T-helper 17 cell (primary cell): ENCODE measurements at places on chromosomes 7 and 10.

DNA sequence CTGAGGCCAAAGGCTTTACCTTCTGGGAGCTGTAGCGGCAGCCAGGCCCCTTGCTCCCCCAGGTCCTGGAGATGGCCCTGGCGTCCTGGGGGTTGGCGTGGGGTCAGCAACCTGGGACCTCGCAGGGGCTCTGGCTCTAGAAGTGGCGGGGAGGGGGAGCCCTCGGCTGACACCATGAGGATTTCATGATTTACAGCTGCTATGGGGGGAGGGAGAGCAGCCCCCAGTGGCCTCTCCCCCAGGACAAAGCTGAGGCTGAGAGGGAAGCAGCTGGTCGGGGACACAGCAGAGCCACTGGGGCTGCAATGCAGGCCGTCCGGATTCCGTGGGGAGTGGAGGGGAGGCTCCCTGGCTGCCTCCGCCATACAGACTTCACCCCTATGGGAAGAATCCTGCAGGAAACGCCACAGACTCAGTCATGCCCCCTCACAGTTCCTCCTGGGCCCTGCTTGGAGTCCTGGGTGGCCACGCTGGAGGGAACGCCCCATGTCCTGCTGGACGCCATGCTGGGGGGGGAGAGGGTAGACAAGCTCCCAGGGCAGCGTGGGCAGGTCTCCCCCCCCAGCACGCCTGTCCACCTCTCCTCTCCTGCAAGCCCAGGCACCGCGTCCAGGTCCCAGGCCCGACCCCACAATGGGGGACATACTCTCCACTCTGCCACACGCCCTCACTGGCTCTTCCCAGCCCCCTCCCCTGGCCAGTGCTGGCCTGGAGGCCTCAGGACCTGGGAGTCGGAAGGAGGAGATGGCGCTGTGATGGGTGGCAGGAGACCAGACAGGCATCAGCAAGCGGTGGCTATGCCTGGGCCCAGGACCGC is 243.6 kb downstream of the ELFN1 start:
- H3K4me3 ChIP-seq, result no peak overlapping the region
- DNase-seq, result no peak
- H3K27ac ChIP-seq, result no peak overlapping the region
- peaks cover 2% of the 10 kb centered on the region for H3K36me3 ChIP-seq

DNA sequence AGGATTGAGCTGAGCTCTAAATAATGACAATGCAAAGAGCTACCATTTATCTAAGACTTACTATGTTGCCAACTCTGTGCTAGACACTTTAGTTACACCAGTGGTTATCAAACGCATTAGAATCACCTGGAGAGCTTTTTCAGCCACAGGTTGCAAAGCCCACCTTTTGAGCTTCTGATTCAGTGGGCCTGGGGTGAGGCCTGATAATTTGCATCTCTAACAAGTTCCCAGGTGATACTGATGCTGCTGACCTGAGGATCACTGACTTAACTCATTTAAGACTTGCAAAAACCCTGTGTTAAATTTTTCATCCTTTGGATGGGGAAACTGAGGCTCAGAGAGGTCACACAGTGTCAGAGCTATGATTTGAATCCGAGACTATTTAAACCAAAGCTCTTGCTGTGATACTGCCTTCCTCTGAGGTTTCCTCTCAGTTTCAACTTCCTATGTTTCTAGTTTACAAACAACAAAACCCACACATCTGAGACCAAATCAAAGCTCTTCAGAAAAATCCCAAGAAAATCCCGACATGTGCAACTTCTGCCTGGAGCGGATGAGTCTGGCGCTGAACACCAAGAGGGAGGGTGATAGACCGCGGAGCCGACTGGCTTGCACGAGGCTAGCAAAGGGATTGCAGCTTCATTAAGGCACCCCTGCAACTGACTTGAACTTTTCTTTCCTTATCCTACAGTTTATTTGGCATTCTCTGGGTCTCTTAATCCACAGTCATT is 124.9 kb downstream of the CYP26A1 start:
- H3K27me3 ChIP-seq, result peaks cover 36% of the 10 kb centered on the region
- peaks cover 7% of the 10 kb centered on the region for H3K4me1 ChIP-seq
- H3K27ac ChIP-seq, result no peak overlapping the region
- no peak for DNase-seq
- H3K36me3 ChIP-seq, result no peaks in the 10 kb centered on the region
- H3K4me3 ChIP-seq, result peak overlapping the region; percentile 36

GRCh38 chr7:99386584-99387238 is 12.2 kb downstream of the ARPC1B start:
- H3K4me3 ChIP-seq, result no peak overlapping the region
- no peaks in the 10 kb centered on the region for H3K36me3 ChIP-seq
- no peak for DNase-seq
- peak overlapping the region; percentile 79 for H3K27ac ChIP-seq
- H3K27me3 ChIP-seq, result no peaks in the 10 kb centered on the region

DNA sequence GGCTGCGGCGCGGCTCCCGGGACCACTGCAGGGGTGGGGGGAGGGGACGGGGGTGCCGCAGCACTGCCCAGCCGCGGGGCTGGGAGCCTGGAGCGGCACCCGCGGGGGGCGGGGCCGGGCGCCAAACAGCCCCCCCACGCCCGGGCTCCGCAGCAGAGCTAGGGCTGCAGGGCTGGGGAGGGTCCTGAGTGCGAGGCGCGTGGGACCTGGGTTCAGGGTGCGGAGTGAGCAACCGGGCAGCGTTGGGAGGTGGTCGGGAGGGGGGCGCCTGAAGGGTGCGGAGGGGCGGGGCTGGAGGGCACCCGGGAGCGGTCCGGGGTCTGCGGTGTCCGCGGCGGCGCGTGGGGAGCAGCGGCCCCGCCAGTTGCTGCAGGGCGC is 528 bp downstream of the CAMK2G start:
- no peaks in the 10 kb centered on the region for H3K27me3 ChIP-seq
- H3K27ac ChIP-seq, result no peak overlapping the region
- H3K4me3 ChIP-seq, result peak overlapping the region; percentile 69
- no peak for DNase-seq
- H3K4me1 ChIP-seq, result peaks cover 56% of the 10 kb centered on the region

- peaks cover 2% of the 10 kb centered on the region for H3K36me3 ChIP-seq
- peak overlapping the region; percentile 63 for H3K4me3 ChIP-seq
- no peaks in the 10 kb centered on the region for H3K27me3 ChIP-seq
- DNase-seq, result no peak
- H3K4me1 ChIP-seq, result peaks cover 20% of the 10 kb centered on the region
Observed at GRCh38 chr10:128180843-128181242, 54.6 kb upstream of the MKI67 start.

GRCh38 chr7:94031865-94032264 is 27.7 kb upstream of the BET1 start:
- H3K27ac ChIP-seq, result no peak overlapping the region
- no peak overlapping the region for H3K4me3 ChIP-seq
- peaks cover 42% of the 10 kb centered on the region for H3K27me3 ChIP-seq
- H3K36me3 ChIP-seq, result no peaks in the 10 kb centered on the region

DNA sequence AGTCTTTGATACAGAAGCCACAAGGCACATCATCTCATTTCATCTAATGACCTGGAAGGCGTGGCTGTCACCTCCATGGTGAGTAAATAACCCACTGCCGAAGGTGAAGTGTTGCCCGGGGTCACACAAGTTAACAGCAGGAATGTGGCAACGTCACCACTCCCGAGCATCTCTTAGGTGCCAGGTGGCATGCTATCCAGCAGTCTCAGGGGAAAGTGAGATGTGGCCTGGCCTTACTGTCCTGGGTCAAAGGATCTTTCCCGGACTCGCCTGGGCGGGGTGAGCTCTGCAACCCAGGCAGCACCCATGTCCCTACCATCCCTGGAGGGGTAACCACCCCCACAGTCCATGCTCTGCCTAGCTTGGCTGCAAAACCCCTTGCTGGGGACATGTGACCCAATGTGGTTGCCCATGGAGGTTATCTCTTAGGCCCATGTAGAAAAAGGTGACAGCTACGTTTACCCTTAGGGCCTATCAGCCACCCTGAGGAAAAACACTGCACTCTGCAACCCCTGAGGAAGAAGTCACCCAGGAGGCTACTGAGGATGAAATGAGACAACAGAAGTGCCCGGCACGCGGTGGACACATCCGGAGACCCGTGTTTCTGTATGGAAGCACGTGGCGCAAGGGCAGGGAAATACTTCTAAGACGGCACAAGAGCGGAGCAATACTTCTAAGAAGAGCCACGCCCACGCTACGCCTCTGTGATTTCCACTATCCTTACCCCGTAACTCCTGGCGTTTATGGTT is 52.0 kb downstream of the BAIAP2L1 start:
- peaks cover 4% of the 10 kb centered on the region for H3K4me1 ChIP-seq
- no peaks in the 10 kb centered on the region for H3K36me3 ChIP-seq
- peaks cover 6% of the 10 kb centered on the region for H3K27me3 ChIP-seq
- H3K4me3 ChIP-seq, result no peak overlapping the region
- H3K27ac ChIP-seq, result no peak overlapping the region

- H3K4me3 ChIP-seq, result no peak overlapping the region
- H3K36me3 ChIP-seq, result no peaks in the 10 kb centered on the region
- DNase-seq, result no peak
- no peaks in the 10 kb centered on the region for H3K27me3 ChIP-seq
- H3K27ac ChIP-seq, result no peak overlapping the region
Observed at GRCh38 chr7:132518839-132519173, 57.5 kb downstream of the PLXNA4 start.

DNA sequence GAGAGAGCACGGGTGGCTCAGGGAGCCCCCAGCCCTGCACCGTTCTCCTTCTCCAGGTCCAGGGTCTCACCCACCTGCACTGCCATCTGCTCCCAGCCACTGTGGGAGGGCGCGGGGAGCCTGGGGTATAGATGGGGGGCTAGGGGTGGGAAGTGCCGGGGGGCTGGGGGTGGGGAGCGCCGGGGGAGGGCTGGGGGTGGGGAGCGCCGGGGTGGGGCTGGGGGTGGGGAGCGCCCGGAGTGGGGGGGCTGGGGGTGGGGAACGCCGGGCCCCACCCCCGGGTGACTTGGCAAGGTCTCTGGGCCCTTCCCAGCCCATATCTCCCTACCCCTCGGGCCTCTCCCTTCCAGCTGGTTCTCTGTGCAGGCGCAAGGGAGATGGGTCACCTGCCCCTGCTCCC is at the start of gene GRIFIN:
TSS of gene GRIFIN (minus strand) at position 101 of the 400 bp plus-strand sequence. CDS start at position 86, 15 bp downstream.
- H3K36me3 ChIP-seq, result no peaks in the 10 kb centered on the region
- DNase-seq, result no peak
- peak within 1 kb of the TSS; percentile 12 for H3K4me3 ChIP-seq
- H3K27ac ChIP-seq, result no peak within 1 kb of the TSS
- no peaks in the 10 kb centered on the region for H3K27me3 ChIP-seq

DNA sequence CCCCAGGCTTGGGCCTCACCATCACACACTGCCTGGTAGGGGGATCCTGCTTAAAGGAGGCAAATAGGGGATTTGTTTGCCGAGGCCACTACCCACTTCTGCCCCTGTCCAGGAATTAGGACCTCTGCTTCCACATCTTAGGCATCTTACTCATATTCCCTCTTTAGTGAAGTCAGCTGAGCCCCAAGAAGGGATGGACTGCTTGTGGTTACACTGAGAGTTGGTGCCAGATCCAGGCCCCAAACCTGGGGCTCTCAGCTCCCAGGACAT is 1.6 kb upstream of the GPRIN2 start:
- no peak for DNase-seq
- H3K36me3 ChIP-seq, result peaks cover 16% of the 10 kb centered on the region
- no peaks in the 10 kb centered on the region for H3K27me3 ChIP-seq
- peaks cover 9% of the 10 kb centered on the region for H3K4me1 ChIP-seq

DNA sequence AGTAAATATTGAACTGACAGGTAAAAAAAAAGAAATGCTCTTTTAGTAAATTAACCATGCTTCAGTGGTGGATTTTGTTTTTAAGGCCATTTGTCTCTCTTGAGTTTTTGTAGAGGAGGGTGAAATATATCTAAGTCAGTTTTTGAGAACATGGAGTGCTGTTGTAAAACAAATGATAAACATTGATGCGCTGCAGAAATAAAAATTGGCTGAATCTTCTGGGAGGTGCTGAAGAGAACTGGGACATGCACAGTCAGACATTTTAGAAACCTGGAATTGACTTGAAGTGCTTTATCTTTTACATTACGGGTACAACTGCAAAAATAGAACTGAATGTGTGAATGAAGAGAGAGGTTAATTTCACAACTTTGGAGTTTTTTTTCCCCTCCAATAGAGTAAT is 203.0 kb upstream of the HDAC9 start:
- H3K36me3 ChIP-seq, result no peaks in the 10 kb centered on the region
- peaks cover 7% of the 10 kb centered on the region for H3K4me1 ChIP-seq
- H3K27ac ChIP-seq, result no peak overlapping the region
- peaks cover 33% of the 10 kb centered on the region for H3K27me3 ChIP-seq

GRCh38 chr7:151459726-151460473 is 20.0 kb upstream of the CRYGN start:
- H3K4me1 ChIP-seq, result peaks cover 6% of the 10 kb centered on the region
- DNase-seq, result no peak
- H3K36me3 ChIP-seq, result no peaks in the 10 kb centered on the region

- DNase-seq, result no peak
- peak overlapping the region; percentile 96 for H3K4me3 ChIP-seq
- H3K36me3 ChIP-seq, result peaks cover 2% of the 10 kb centered on the region
- H3K27me3 ChIP-seq, result no peaks in the 10 kb centered on the region
Observed at GRCh38 chr7:55570218-55570873, 2.0 kb downstream of the VOPP1 start.

GRCh38 chr10:79360499-79361342 is 13.5 kb downstream of the PPIF start:
- no peak overlapping the region for H3K4me3 ChIP-seq
- peaks cover 19% of the 10 kb centered on the region for H3K4me1 ChIP-seq

- peaks cover 7% of the 10 kb centered on the region for H3K4me1 ChIP-seq
- DNase-seq, result no peak
- no peak overlapping the region for H3K4me3 ChIP-seq
- H3K27me3 ChIP-seq, result no peaks in the 10 kb centered on the region
- H3K27ac ChIP-seq, result no peak overlapping the region
Observed at GRCh38 chr10:126135177-126135576, 238.8 kb downstream of the FANK1 start.

GRCh38 chr7:158010961-158011693 is 576.5 kb downstream of the PTPRN2 start:
- no peak for DNase-seq
- H3K27ac ChIP-seq, result peak overlapping the region; percentile 6
- peaks cover 2% of the 10 kb centered on the region for H3K36me3 ChIP-seq
- peak overlapping the region; percentile 13 for H3K4me3 ChIP-seq

GRCh38 chr10:94439275-94439861 is 37.0 kb downstream of the TBC1D12 start:
- H3K27ac ChIP-seq, result no peak overlapping the region
- DNase-seq, result no peak
- no peaks in the 10 kb centered on the region for H3K4me1 ChIP-seq
- peaks cover 7% of the 10 kb centered on the region for H3K27me3 ChIP-seq
- no peaks in the 10 kb centered on the region for H3K36me3 ChIP-seq

- no peaks in the 10 kb centered on the region for H3K36me3 ChIP-seq
- DNase-seq, result no peak
- no peak overlapping the region for H3K4me3 ChIP-seq
- H3K27ac ChIP-seq, result no peak overlapping the region
- H3K4me1 ChIP-seq, result no peaks in the 10 kb centered on the region
Observed at GRCh38 chr7:94313926-94314325, 80.8 kb upstream of the COL1A2 start.

GRCh38 chr10:80459047-80459865 is 5.1 kb downstream of the TSPAN14 start:
- peaks cover 10% of the 10 kb centered on the region for H3K36me3 ChIP-seq
- no peaks in the 10 kb centered on the region for H3K27me3 ChIP-seq
- H3K4me1 ChIP-seq, result peaks cover 73% of the 10 kb centered on the region
- peak; percentile 50 for DNase-seq

DNA sequence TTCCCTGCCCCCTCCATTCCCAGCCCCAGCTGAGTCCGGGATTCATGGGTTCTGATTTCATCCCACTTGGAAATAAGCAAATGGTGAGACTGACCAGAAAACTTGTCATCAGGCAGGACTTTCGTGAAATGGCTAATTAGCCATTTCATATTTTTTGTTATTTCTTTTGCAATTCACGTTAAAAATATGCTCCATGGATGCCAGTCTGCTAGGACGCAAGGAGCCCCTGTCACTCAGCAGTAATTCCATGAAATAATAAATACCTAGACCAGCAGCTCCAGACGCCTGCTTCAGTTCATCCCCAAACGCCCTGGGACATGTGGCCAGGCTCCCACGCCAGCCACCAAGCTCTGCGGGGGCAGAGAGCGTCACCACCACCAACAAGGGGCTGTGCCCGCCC is 111.0 kb downstream of the TRIL start:
- H3K27ac ChIP-seq, result no peak overlapping the region
